ENCODE measurements at places on chromosomes 3 and 15.

DNA sequence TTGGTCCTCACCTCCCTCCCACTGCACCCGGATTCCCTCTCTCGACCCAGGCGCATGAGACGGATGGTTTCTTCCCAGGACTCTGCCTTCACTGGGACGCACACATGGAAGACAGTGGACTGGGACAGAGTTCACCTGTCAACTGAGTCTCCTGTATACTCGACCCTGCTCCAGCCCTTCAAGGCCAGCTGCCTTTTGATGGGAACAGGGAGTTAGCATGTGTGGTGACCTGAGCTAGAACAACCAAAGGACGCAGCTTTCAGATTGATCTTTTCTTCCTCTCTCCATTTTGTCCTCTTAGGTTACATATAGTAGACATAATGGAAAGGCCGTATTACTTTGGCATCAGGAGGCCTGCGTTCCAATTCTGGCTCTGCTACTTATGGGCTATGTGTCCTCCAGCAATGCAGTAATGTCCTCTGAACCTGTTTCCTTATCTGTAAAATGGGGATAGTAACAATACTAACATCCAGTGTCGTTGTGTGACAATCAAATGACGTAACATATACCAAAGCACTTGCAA lies 94.1 kb downstream of the PEX5L start:
- no peak for DNase-seq

DNA sequence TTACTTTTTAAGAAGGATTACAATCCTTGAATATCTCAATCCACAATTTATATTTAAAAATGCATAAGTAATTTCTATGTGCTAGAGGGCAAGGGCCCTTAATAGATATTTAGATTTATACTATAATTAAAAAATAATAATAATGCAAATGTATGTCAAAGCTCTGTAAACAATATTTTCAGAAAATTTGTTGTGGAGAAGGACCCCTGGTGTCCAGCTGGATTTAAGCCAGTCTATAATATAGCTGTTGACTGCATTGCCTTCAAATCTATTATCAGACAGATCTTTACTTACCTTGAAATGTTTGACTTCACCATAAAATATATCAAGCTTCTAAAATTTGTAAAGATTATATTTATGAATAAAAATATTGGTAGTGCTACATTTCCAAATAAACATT lies 65.6 kb downstream of the ZBTB20 start:
- DNase-seq: no peak

GRCh38 chr3:15097891-15098290 lies 1.1 kb downstream of the RBSN start:
- DNase-seq: no peak

DNA sequence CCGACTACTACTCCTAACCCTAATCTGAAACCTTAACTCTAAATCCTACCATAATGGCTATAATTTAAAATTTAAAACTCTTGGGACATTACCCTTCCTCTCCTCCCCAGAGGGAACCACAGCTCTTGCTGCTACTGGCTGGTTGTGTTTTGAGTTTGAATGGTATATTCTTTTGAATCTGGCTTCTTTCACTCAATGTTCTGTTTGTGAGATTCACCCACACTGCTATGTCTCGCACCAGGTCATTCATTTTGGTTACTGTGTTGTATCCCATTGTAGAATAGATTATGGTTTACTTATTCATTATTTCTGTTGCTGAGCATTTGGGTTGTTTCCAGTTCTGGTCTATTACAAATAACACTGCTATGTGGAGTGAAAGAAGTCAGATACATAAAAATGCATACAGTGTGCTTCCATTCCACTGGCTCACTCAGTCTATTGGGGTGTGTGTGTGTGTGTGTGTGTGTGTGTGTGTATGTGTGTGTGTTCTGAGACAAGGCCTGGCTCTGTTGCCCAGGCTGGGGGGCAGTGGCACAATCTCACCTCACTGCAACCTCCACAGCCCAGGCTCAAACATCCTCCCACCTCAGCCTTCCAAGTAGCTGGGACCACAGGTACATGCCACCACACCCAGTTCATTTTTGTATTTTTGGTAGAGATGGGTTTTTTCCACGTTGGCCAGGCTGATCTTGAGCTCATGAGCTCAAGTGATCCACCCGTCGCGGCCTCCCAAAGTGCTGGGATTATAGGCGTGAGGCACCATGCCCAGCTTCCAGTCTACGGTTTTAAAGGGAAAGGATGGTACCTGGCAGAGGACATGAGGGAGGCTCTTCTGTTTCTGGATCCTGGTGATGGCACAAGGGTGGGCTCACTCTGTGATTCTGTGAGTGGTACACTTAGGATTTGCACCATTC lies 19.2 kb upstream of the SYNM start:
- DNase-seq: no peak

- DNase-seq: no peak
Measured at GRCh38 chr3:188134079-188134478, 19.9 kb upstream of the LPP start.

DNA sequence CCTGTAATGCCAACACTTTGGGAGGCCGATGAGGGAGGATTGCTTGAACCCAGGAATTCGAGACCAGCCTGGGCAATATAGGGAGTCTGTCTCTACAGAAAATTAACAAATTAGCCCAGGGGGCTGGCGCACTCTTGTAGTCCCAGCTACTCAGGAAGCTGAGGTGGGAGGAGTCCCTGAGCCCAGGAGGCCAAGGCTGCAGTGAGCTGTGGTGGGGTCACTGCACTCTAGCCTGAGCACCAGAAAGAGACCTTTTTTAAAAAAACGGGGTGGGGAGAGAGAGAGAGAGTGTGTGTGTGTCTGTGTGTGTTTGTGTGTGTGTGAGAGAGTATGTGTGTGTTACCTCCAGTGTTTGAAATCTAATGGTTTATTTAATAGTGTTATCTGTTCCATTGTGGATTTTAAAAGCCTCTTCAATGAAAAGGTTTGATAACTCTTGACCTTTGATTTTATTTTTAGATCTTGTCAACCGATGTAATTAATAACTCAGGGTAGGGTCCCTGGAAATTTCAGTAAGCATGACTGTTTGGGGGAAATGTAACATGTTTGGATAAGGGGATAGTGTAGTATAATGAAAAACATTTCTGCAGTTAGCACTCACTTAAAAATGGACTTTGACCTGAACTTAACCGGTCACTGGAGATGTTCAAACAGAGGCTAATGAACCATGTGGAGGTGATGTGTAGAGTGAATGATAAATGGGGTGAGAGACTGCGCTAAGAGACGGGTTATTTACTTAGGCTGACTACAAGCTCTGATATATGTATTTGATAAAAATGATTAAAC lies 29.7 kb downstream of the LRCH3 start:
- no peak for DNase-seq

DNA sequence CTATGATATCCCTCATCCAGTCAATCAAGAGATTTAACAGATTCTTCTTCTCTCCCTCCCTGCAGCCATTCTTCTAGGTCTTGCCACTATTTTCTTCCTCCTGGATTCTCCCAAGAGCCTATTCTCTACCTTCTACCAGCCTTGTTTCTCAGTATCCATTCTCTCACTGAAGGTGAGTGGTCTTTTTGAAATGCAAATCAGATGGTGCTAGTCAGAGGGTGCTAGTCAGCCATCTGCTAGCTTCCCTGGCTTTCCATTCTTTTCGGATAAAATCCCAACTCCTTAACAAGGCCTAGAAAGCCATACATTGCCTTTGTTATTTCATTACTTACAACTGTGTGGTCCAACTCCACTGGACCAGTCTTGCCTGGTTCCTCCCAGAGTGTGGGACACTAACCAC lies 734.3 kb upstream of the CFAP20DC start:
- DNase-seq: no peak

DNA sequence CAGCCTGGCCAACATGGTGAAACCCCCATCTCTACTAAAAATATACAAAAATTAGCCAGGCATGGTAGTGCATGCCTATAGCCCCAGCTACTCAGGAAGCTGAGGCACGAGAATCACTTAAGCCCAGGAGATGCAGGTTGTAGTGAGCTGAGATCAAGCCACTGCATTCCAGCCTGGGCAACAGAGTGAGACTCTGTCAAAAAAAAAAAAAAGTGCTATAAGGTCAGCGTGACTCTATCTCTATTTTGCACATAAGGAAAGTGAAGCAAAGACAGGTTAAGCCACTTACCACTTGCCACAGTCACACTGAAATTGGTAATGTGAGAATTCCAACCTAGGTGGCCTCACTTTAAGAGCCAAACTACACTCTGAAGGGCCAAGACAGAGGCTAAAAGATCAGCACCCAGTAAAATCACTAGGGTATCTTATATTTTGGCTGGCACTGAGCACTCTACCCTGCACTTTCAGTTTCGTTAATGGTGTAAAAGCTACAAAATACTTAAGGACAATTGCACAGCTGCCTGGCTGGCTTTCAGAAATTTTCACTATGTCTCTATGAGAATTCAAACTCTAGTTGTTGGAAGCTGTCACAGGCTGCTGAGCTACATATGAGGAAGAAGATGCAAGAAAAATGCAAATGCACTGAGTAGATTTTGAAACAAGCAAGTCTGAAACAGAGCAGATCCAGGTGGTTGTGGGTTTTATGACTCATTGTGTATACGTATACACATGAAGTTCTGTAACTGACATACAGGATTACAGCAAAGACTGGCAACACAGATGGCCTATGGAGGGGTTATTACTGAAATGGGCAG lies 32.7 kb downstream of the TRANK1 start:
- peak; percentile 32 for DNase-seq

DNA sequence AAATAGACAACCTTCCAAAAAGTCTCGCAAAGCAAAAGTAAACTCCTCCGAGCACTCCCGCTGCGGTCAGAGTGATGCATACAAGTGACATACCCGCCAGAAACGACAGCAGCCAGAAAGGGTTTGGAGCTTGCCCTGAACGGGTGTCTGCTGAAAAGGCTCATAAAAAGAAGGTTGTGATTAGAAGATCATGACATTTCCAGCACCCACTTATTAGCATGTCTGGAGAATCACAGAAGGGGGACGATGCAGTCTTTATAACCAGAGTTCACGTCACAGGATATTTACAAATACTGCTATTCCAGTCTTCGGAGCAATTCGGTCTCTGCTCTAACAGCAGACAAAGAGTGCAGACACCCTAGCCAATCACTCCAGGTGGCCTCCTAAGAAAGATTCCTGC lies 59.1 kb upstream of the FRMD4B start:
- no peak for DNase-seq

GRCh38 chr15:47801522-47801921 lies 84.2 kb downstream of the SEMA6D start:
- DNase-seq: no peak

GRCh38 chr3:179929091-179929529 lies 107.6 kb downstream of the PEX5L start:
- DNase-seq: peak; percentile 15

GRCh38 chr3:57434041-57434440 lies 110.1 kb downstream of the DNAH12 start:
- no peak for DNase-seq

DNA sequence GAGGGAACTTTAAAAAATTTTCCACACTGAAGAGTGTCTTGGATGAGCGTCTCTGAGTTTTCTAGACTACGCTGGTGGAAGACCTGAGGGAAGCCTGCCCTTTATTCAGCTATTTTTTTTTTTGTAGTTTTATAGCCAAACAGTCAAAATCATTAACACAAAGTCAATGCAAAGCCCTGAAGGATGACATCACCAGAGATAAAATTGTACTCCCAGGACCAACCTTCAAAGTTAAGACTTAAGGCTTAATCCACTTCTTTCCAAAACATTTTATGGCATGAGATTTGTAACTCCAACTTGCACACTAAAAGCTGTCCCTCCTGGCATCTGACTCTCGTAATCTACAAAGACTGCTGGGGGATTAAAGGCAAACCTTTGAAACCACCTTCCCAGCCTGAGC lies 263.4 kb upstream of the LYSMD4 start:
- DNase-seq: no peak

GRCh38 chr3:137199678-137200077 lies 241.9 kb downstream of the IL20RB start:
- DNase-seq: no peak

DNA sequence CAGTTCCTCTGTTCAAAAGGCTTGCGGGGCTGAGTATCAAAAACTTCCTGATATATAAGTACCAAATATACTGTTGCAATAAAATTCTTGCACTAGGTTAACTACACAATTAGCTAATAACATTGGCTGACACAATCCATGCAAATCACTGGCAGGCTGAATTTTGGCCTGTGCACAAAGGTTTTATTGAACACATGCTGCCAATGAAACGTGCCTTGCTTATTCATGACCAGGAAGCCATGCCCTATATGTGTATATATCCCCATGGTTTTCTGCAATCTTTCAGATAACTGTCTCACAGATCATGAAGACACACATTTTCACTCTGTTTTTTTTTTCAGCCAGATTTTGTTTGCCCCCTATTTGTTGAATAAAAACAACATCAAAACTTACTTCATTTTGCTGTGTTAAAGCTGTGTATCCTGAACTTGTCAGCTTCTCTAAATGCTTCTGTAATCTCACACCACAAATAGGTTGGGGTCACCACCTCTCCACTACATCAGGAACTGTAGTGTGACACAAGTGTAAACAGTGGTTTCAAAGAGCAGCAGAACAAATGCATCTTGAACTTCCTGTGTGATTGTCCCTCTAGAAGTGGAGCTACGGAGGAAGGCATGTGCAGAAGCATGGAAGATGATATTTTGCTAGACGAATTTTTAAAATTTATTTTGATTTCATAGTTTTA lies 920.7 kb upstream of the NR2F2 start:
- no peak for DNase-seq

DNA sequence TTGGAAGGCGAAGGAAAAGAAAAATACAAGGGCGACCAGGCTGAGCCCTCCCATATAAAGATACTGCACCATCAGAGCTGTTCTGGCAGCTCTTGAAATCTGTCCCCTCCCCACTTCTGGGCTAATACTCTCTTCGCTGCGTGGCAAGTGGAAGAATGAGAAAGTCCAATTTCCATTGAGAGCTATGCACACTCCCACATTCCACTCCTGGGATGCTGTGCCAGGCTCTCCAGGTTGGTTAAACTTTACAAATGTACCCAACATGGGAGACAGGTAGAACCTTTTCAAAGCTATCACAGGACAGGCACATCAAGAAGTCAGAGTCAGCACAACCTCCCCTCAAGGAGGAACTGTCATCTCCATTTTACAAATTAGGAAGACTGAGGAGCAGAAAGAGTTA lies 465.0 kb downstream of the SHQ1 start:
- DNase-seq: no peak

- no peak for DNase-seq
Measured at GRCh38 chr3:49759226-49759625, 27.1 kb downstream of the IP6K1 start.

DNA sequence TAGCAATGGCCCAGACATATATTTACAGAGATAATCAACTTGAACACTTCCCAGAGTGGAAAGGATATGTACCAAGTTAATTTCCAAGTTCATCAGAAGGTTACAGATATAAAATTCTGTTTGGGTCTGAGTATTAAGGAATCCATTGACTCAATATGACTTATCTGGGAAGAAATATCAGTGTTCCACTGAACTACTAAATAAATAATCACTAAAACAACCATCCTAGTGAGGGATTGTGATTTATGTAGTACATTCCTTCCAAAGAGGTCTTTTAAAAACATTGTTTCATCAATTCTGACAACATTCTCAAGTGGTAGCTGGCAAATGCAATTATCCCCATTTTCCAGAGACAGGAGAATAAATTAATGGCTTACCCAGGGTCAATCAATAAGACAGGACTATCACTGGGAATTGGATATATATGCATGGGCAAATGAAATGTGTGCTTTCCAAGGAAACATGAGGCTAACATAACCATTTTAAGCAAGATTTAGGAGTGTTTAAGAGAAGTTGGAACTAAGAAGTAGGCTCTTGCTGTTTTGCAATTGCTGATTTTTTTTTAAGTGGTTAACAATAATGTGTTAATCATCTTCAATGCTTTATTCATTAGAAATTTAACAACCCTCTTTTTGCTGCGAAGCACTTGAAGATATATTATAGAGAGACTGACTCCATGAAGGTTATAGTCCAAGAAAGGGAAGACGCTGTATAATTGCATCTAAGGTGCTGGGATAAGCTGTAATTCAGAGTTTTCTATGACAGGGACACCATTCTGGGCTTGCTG lies 37.9 kb downstream of the SLC9A9 start:
- no peak for DNase-seq
